B cell (primary cell): ENCODE measurements at places on chromosomes 2 and 18.

DNA sequence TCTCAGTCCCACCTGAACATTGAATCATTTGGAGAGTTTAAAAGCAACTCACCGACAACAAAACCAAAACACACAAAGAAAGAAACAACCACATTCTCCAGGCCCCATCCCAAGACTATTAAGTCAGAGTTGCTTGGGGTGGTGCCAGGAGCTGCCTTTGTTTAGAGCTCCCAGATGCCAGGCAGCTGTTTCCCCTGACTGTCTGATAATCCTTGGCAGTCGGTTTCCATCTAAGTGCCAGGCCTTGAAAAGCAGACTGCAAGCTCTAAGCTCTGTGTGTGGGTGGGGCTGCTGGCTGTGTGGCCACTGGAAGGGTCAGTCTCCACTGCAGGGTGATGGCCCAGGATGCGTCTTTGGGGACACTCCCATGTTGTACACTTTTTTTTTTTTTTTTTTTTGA, 255.3 kb upstream of the AGAP1 start:
- DNase-seq = no peak

- no peak for DNase-seq
Observed at GRCh38 chr2:105924932-105925331, 180.2 kb downstream of the NCK2 start.

DNA sequence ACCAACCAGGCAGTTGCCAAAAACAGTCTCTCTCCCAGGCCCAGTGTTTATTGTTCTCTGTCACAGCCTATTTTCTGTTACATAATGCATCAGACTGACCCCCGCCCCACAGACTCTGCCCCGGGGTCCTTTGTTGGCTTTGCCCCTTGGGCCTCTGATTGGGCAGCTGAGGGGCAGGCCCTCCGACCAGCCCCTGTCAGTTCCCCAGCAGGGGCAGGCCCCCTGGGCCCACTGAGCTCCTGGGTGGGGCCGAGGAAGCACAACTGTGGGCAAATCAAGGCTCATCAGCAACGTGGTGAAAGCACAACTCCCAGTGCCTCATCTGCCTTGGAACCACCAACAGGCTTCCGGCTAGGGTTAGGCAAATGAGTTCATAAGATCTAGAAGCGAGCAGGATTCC, 160.1 kb upstream of the MYCN start:
- DNase-seq = no peak

DNA sequence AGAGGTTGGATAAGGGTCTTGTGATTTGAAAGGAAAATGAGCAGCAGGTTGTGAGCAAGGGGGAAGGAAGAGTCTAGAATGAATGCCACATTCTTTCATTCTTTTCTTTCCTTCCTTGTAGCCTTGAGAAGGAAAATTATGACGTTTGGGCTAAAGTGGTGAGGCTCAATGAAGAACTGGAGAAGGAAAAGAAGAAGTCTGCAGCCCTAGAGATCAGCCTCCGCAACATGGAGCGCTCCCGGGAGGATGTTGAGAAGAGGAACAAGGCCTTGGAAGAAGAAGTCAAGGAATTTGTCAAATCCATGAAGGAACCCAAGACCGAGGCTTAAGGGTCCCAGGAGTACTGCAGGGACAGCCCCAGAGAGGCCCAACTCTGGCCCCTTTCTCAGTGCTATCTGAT, 45.3 kb downstream of the BMP10 start:
- no peak for DNase-seq

DNA sequence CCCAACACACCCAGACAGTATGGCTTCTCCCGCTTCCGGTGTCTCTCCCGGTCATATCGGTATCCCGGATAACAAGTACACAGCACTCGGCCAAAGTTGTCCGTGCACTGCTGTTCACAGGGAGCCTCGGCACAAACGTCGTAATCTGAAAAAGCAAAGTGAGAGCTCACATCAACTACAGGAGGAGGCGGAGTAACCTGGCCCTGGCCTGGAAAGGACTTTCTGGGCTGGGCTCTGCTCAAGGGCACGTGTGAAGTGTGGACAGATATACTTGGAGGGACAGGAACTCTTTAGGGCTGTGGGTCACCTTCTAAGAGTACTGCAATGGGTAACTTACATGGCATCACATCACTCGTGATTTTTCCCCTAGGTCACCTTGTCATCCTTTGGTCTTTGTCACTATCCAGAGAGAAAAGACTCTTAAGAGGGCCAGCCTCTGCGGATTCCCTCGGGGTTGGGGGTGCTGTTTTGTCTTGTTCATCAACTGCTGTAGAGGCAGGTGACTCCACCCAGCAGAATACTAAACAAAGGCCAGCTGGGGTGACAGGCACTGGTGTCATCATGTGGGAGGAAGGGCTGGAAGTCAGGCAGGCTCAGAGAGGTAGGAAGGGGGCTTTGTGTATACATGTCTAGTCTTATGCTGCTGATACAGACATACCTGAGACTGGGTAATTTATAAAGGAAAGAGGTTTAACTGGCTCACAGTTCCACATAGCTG, 110.6 kb upstream of the LMAN1 start:
- no peak for DNase-seq

DNA sequence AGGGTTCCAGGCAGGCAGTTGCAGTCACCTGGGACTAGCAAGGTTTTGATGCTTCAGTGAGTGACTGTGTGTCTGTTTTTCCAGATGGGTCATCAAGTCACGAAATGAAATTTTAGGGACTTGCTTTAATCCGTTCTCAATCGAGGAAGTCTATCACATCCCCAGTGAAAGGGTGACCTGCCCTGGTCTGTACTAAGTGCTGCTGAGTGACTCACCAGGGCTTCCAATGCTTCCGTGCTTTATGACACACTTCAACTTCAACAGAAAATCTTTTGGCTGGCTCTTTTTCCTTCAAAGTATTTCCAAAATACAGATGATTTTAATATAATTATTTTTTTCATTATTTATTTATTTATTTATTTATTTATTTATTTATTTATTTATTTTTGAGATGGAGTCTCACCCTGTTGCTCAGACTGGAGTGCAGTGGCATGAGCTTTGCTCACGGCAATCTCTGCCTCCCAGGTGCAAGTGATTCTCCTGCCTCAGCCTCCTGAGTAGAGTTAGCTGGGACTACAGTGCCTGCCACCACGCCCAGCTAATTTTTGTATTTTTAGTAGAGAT, 18.4 kb downstream of the TFCP2L1 start:
- no peak for DNase-seq

DNA sequence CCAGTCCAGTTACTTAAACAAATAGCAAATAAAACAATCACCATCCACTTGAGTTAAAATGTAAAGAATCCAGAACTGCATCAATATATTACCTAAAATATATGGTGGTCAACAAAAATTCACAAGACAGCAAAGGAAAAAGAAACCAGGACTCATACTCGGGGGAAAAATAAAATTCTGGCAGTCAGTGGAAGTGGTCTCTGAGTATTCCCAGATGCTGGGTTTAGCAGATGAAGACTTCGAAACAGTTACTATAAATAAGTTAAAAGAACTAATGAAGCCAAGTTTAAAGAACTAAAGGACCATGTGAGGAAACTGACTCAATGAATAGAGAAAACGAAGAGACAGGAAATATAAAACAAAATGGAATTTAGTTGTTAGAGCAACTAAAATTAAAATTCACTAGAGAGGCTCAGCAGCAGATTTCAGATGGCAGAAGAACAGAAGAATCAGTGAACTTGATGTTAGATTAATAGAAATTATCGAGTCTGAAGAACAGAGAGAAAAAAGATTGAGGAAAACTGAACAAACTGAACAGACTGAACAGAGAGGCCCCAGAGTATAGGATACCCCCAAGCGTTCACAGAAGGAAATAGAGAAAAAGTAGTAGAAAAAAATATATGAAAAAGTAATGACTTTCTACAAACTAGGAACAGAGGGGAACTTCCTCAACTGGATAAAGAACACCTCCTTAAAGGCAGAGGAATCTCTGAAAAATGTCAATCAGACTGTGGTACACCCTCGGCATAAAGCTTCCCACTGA, 27.9 kb downstream of the MGAT4A start:
- no peak for DNase-seq

DNA sequence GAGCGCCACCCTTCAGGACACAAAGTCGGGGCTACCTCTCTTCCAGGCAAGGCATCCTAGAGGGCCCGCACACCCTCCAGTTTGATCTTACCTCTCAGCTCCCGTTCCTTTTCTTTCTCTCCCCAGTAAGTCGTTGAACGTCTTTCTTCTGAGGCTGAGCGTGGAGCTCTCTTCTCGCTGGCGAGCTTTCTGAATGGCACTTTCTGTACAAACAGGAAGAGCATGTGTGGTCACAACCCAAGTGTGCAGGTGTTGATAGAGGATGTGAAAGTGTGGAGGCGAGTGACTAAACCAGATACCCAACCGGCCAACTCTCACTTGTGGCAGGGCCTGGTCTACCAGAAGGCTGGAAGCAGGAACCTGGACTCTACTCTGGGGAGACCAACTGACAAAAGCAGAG, at the start of gene AFF3:
Gene AFF3 (minus strand): TSS at position 198 of the 400 bp plus-strand sequence. CDS start 38,136 bp downstream, outside the sequence.
- peak; percentile 93 for DNase-seq

GRCh38 chr18:36335476-36336279, 38.2 kb downstream of the FHOD3 start:
- no peak for DNase-seq

- DNase-seq = no peak
Observed at GRCh38 chr18:67354091-67354490, 162.4 kb downstream of the DSEL start.

GRCh38 chr2:15531095-15531854, 29.9 kb downstream of the NBAS start:
- DNase-seq = no peak

- DNase-seq = no peak
Observed at GRCh38 chr18:7492385-7492784, 74.7 kb upstream of the PTPRM start.

GRCh38 chr2:221833966-221834365, 261.9 kb upstream of the EPHA4 start:
- DNase-seq = no peak

DNA sequence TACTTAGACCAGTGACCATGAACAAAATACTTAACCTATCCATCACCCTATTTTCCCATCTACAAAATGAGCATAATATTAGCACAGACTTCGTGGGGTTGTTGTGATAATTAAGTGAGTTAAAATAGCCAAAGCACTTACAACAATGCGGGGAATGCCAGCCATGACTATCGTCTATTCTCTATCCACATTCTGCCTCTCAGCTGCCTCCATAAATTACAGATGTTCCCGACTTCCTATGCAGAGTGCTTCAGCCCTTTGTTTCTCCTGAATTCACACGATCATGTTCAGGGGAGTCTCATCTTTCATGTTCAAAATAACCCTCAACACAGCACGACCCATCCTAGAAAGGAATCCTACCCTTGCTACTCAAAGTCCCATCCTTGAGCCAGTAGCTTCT, 211.6 kb downstream of the EN1 start:
- DNase-seq = no peak

- no peak for DNase-seq
Observed at GRCh38 chr2:9093324-9093723, 89.8 kb upstream of the MBOAT2 start.
